ENCODE measurements at places on chromosomes 4 and X.

GRCh38 chr4:17562157-17562556 lies 14.8 kb upstream of the LAP3 start:
- DNase-seq: no peak

GRCh38 chr4:122787940-122788339 lies 38.7 kb upstream of the FGF2 start:
- DNase-seq: no peak

DNA sequence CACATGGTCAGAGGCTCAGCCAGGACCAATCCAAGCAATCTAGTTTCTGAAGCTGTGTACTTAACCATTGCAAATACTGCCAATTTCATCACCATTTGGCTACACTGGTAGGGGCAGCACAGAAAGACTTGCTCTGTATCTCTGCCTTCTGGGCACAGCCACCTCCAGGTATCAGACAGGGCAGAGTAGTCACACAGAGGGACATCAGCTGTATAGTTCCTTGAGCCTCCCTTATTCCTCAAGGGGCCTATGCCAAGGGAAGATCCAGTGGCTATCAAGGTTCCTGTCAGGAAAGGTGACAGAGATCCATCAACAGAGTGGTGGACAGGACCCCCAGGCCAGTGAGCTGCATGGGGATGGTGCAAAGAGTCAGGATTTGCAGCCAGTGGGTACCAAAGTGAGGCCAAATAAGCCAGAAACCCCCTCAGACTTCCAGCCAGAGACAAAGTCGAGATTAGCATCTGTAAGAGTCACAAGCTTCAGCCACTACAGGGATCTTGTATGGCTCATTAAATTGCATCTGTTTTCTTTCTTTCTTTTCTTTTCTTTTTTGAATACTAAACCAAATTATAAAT lies 381.6 kb upstream of the CPEB2 start:
- DNase-seq: no peak

- no peak for DNase-seq
Measured at GRCh38 chr4:38782452-38783108, at the start of gene TLR10. Gene TLR10 (minus strand): TSS chr4:38782990. CDS start chr4:38775590, 7,400 bp downstream.

DNA sequence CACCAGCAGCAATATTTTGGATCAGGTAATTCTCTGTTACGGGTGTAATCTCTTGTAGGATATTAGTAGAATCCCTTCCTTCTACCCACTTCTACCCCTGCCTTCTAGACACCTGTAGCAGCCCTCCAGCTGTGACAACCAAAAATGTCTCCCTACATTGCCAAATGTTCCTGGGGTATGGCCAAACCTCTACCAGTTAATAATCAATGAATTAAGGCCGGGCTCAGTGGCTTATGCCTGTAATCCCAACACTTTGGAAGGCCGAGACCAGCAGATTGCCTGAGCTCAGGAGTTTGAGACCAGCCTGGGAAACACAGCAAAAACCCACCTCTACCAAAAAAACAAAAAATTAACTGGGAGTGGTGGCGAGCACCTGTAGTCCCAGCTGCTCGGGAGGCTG lies 9.9 kb downstream of the MAML3 start:
- DNase-seq: no peak

DNA sequence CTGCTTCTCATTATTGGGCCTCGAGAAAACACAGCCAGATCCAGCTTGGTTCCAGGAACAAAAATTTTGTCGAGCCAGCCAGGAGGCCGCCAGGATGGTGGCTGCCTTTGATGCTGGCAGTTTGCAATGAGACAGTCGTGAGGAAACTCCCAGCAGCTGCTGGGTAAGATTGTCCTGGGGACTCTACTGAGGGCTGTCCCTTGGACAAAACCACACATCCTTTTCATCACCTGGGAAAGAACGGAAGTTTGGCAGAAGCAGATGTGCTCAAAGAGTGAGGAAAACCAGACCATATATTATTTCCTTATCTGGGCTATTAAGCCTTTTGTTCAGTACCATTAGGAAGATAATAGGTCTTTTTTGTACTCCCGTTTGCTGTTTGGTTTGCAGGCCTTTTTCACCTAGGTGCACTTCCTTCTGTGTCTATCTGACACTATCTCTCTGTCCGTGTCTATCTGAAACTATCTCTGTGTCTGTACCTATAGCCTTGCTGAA lies 13.4 kb upstream of the PAPSS1 start:
- DNase-seq: no peak

DNA sequence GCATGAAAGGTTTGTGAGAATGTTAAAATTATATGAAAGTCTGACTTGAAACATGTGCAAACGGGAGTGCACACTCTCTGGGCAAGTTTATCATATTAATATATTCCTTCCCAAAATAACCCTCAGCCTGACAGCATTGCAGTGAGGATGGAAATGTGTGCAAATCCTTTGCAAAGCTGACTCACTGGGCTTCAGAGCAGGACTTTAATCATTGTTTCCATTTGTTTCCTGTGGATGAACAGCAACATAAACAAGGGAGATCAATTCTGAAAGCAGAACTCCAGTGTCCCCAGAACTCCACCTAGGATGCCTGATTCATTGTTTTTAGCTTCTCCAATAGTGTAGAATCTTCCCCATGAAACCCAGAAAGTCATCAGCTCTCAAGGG lies 32.9 kb downstream of the SLC2A9 start:
- DNase-seq: no peak

GRCh38 chr4:81601358-81601694 lies 129.6 kb upstream of the RASGEF1B start:
- DNase-seq: no peak

- no peak for DNase-seq
Measured at GRCh38 chr4:121690001-121690400, 6.8 kb downstream of the ANXA5 start.

GRCh38 chr4:122691988-122692387 lies 40.5 kb upstream of the BBS12 start:
- DNase-seq: no peak

GRCh38 chr4:79442422-79442821 lies 34.4 kb upstream of the GK2 start:
- no peak for DNase-seq

GRCh38 chr4:87720094-87720691 lies 70.1 kb downstream of the DMP1 start:
- no peak for DNase-seq

- no peak for DNase-seq
Measured at GRCh38 chr4:1116838-1117237, 3.5 kb upstream of the RNF212 start.

GRCh38 chr4:185700048-185700447 lies 111.9 kb downstream of the SORBS2 start:
- no peak for DNase-seq

GRCh38 chrX:49041744-49042580 lies 1.2 kb downstream of the TFE3 start:
- DNase-seq: peak; percentile 1

DNA sequence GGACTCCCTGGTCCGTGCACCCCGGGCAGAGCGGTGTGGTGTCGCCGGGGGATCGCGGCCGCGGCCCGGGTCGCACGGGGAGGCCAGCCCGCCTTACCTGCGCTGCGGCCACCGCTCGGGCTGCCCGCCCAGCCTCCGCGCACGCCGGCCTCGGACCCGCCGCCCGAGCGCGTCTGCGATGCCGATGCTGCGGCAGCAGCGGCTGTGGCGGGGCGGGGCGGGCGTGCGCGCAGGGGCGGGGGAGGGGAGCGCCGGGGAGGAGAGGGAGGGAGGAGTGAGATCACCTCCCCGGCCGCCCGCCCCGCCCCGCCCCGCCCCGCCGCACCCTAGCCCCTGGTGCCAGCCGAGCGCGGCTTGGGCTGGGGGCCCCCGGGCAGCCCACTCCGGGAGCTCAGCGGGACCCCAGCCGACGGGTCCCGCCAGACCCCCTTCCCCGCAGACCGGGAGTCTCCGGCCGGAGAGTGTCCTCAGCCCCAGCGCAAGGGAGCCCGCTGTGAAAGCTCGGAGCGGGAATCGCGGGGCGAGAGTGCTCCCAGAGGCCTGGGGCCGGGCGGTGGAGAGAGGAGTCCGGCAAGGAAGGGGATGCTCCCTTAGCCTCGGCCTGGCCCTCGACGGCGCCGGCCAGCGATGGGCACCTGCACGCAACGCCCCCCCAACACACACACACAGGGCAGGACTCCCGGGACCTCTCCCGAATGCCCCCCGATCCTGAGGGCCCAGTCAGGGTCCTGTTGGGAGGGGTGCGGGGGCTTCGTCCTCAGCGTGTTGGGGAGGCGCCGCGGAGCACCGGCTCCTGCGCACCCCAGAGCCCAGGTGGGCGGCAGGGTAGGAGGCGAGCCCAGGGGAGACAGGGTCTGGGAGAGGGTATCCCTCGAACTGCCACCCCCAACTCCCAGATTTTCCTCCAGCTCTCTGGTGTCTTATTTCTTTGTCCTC lies at the start of gene L1CAM:
TSS of gene L1CAM (minus strand) at position 206 of the 936 bp plus-strand sequence. CDS start 10,337 bp downstream, outside the sequence.
- no peak for DNase-seq

DNA sequence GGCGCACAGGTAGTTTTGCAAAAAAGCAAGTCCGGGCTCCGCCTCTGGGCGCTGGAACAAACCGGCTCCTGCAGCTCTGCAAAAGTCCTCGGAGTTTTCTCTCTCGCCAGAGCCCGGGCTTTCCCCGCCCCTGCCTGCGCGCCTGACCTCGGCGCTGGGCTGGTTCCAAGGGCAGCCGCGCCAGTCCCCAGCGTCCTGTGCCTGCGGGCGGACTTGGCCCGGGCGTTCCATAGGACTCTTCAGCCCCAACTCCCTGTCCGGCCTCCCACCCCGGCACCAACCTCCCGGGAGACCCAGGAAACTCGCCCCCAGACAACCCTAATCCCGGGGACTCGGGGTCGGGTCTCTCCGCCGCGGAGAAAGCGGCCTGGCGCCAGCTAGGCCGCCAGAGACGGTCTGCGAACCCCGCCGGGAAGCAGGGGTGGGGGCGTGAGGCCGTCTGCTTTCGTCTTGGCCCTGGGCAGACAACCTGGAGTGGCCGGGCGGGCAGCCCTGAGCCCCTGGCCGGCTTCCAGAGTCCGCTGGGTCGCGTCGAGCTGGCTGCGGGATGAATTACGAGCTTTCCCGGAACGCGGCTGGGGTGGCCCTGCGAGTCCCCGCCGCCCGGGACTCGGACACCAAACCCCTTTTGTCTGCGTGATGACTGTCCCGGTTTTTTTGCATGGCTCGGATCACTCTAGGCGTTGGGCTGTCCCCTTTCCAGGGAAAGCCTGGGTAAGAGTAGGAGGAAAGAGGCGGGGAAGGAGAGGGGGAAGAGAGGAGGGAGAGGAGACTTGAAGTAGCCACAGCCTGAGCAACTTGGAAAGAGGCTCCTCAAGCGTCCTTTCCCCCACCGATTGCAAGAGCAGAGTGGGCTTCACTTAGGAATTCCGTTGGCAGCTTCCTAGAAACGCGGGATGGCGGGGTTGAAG lies 916 bp downstream of the MXRA5 start:
- no peak for DNase-seq

- DNase-seq: no peak
Measured at GRCh38 chr4:81494031-81494431, 22.3 kb upstream of the RASGEF1B start.

GRCh38 chr4:150960079-150960478 lies 55.0 kb downstream of the LRBA start:
- no peak for DNase-seq

DNA sequence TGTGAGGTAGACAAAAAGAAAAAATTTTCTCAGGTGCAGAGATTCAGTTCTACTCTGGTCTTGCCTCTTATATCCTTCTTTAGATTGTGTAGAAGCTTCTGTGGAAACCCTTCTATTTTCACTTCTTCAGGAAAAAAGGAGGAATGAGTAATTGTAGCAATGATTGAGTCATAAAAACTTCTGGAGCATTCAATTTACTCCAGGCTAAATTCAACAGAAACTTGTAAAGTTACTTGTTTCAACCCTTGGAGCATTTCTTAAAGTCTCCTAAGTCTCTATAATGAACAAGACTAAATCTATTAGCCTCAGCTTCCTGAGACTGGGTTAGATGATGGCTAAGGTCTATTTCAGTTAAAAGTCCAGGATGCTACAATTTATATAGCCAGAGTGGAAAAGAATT lies 29.9 kb downstream of the BOD1L1 start:
- no peak for DNase-seq

GRCh38 chrX:136585262-136585661 lies 53.2 kb downstream of the VGLL1 start:
- no peak for DNase-seq

DNA sequence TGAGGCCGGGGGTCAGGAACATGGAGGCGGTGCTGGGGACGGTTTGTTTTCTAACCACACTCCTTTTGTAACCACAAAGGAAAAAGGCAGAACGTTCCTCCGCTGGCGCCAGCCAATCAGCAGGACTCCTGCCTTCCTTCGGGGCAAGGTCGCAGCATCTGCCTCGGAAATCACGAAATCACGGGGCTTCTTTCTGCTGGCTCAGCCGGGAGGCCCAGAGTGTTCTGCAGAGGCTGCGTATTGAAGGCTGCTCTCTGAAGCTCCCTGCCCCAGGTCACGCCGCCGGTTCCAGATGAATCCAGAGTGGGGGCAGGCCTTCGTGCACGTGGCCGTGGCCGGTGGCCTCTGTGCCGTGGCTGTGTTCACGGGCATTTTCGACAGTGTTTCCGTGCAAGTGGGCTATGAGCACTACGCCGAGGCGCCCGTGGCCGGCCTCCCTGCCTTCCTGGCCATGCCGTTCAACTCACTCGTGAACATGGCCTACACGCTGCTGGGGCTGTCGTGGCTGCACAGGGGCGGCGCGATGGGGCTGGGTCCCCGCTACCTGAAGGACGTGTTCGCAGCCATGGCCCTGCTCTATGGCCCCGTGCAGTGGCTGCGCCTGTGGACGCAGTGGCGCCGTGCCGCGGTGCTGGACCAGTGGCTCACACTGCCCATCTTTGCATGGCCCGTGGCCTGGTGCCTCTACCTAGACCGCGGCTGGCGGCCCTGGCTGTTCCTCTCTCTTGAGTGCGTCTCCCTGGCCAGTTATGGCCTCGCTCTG lies 9.4 kb downstream of the TMEM187 start:
- DNase-seq: peak; percentile 59

- DNase-seq: no peak
Measured at GRCh38 chr4:181529537-181529936, 713.7 kb upstream of the TENM3 start.

- DNase-seq: no peak
Measured at GRCh38 chr4:186651181-186651603, 72.5 kb downstream of the FAT1 start.

- DNase-seq: no peak
Measured at GRCh38 chr4:62670514-62670913, 1470.4 kb downstream of the ADGRL3 start.

GRCh38 chr4:185143601-185143969 lies 519 bp downstream of the SLC25A4 start:
- DNase-seq: peak; percentile 8

- DNase-seq: no peak
Measured at GRCh38 chrX:151977009-151977408, 2.5 kb upstream of the GABRE start.

DNA sequence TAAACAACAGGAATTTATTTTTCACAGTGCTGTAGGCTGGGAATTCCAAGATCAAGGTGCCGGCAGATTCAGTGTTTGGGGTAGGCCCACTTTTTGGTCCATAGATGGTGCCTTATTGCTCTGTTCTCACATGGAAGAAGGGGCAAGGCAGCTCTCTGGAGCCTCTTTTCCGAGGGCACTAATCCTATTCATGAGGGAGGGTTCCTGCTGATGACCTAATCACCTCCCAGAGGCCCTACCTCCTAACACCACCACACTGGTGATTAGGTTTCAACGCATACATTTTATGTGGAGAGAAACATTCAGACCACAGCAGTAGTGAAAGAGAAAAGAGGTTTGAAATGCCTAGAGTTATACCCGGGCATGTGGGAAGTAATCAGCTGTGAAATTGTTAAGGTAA lies 1.4 kb upstream of the POLA1 start:
- no peak for DNase-seq

- DNase-seq: no peak
Measured at GRCh38 chr4:94453391-94453963, 1.7 kb downstream of the PDLIM5 start.
